ENCODE measurements at places on chromosomes 2 and 18.

GRCh38 chr2:156322051-156322685, 10.4 kb downstream of the NR4A2 start:
- DNase-seq, result no peak

- no peak for DNase-seq
Measured at GRCh38 chr18:6613581-6613980, 115.9 kb upstream of the ARHGAP28 start.

DNA sequence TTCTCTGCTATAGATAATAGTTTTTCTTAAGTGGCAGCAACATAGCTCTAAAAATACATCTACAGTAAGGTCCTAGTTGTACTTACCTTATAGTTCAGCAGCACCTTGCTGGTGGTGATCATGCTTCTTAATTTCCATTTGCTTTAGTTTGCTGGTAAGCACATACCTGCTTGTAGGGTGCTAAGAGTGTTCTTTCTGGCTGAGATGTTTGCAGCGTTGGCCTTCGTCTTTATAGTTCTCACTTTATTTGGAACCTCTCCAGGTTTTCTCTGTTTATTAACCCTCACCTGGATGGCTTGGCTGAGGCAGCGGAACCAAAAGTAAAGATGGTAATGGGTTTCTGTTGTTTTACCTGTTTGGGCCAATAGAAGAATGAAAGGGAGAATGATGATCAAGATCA, 123.6 kb upstream of the EFEMP1 start:
- no peak for DNase-seq

DNA sequence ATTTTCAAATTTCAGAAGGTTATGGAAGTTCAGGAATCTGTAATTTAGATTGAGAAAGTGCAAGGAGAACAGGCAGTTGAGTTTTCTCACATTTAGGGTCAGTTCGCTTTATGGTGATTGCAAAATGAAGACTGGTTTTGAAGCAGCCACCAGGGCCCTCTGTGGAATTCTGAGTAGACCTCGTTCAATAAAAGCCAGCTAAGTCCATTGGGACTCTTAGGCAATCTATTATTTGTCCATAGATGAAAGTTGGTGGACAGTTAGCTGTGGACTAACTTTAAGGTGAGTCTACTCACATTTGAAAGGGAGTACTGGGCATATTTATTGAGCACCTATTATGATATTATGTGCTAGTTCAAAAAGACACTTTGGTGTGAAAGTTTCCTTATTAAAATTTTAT, 266.3 kb upstream of the LINC00305 start:
- no peak for DNase-seq

- no peak for DNase-seq
Measured at GRCh38 chr2:207983641-207984042, 41.7 kb downstream of the PLEKHM3 start.

GRCh38 chr2:127957240-127957639, 70.6 kb downstream of the SAP130 start:
- DNase-seq, result no peak

Measured in frontal cortex (tissue), 4 donors.